A549 (cell line): ENCODE measurements at places on chromosomes 11 and 22.

DNA sequence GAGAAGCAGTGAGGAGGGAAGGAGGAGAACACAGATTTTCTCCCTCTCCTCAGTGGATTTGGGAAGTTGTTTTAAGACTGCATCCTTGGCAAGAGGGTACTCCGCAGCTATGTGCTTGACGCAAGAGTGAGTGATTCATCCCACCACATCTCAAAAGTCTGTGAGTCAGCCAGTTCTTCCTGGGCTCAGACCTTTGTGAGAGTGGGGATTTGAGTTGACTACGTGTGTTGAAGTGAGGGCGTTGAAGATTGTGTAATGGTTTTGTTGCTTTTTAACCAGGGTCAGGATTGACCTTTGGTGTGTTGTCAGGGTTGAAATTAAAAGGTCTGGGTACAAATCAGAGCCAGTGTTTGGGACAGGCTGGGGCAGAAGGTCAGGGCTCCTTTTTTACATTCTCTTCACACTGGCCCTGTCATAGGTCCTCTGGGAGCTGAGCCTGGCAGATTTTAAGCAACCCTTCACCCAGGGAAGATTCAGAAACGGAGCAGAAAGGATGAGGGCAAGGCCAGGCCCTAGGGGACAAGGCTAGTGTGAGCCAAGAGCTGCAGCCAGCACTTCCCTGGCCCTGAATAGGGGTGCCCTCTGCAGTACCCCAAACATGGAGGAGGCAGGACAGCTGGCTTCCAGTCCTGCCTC lies 4.2 kb upstream of the C11orf86 start:
- DNase-seq = peak; percentile 99

- DNase-seq = no peak
Measured at GRCh38 chr22:46414704-46415103, 79.2 kb downstream of the TRMU start.

DNA sequence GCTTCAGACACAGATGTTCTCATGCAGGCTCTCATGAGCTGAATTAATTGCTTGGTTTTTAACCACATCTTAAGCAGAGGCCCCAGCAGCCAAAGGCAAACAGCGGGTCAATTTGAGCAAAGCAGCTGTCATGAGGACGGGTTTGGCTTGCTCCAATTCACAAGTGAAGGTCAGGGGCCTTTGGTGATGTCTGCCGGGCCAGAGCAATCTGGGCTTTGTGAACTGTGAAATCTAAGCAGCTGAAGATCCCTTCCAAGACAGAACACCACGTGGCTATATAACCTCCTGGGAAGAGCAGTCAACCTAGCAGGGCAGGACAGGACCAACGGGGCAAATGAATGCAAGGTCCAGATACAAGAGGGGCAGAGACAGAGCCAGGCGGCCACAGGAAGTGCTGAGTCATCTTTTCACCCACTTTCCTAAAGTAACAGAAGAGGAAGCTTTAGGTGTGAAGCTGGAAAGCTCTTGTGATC lies 187.3 kb upstream of the B3GAT1 start:
- no peak for DNase-seq

DNA sequence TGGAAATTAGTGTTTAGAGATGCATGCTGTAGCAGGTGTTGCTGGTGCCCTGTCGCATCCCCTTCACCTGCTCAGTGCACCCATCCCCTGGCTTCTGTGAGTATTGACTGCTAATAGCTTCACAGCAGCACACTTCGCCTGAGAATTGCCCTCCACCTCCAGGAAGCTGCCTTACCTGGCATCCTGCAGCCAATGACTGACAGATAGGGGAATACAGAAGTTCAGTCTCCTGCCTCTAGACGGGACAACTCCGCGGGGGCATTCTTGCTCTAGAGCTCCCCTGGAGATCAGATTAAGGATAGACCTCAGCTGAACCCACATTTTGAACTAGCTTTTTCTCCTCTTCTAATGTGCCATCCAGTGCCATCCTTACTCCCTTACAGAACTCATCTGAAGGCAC lies 9.3 kb upstream of the CD3E start:
- no peak for DNase-seq

DNA sequence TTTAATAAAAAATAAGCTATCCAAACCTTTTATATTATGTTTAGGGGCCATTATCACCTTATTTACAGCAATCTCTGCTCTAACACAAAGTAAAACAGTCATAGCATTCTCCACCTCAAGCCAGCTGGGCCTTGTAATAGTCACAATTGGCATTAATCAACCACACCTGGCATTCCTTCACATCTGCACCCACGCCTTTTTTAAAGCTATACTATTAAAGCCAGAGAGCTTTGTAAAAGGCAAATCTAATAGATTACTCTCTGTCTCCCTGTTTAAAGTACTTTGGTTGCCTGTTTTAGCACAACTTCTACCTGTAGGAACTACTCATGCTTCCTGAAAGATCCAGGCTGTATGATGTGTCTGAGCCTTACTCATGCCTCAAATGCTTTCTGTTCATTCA lies 113.1 kb downstream of the CSNK2A3 start:
- DNase-seq = no peak

DNA sequence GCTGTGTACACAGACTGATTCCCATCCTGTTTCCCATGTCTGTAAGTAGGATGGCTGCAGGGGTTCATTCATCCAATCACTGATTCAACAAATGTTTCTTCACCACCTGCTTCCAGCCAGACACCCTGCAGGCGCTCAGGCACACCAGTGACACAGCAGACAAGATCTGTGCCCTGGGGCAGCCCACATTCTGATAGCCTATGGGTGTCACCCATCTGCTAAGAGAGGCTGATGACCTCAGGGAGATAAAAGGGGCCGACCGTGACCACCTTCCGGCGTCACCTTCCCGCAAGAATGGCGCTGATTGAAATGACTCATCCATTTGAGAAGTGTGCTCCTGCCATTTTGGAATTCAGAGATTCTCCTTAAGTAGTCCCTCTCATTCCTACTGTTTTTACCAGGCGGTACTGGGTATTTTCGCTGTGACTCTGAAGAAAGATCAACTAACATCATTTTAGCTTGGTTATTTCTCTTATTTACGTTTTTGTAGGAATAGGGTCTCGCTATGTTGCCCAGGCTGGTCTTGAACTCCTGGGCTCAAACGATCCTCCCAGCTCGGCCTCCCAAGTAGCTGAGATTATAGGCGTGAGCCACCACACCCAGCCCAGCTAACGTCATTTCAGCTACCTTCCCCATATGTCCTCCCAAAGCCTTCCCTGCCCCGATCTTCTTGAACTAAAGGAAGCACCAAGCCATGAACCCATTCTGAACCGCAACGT lies 73.2 kb upstream of the BID start:
- DNase-seq = no peak

DNA sequence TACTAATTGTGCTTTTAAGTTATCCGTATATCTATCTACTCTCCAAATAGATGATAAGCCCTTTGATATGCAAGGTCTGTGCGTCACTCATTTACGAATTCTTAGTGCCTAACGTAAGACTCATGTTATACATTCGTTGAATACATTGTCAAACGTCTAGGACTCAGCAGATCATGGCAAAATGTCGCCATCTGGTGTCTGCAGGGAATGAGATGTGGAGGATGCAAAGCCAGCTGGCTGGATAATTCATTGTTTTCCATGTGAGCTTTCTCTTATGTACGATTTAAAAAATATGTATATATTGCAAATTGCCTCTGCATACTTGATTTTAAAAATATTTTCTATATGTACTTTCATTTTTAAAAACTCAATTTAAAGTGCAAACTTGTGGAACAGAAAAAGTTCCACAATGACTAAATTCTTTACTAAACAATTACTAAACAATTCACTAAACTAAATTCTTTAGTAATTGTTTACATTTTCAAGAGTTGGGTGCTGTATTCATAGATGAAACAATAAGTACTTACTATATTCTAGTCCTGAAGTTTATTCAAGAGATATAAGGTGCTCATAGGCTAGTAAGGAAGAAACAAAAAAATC lies 33.8 kb downstream of the ZNF202 start:
- peak; percentile 50 for DNase-seq

DNA sequence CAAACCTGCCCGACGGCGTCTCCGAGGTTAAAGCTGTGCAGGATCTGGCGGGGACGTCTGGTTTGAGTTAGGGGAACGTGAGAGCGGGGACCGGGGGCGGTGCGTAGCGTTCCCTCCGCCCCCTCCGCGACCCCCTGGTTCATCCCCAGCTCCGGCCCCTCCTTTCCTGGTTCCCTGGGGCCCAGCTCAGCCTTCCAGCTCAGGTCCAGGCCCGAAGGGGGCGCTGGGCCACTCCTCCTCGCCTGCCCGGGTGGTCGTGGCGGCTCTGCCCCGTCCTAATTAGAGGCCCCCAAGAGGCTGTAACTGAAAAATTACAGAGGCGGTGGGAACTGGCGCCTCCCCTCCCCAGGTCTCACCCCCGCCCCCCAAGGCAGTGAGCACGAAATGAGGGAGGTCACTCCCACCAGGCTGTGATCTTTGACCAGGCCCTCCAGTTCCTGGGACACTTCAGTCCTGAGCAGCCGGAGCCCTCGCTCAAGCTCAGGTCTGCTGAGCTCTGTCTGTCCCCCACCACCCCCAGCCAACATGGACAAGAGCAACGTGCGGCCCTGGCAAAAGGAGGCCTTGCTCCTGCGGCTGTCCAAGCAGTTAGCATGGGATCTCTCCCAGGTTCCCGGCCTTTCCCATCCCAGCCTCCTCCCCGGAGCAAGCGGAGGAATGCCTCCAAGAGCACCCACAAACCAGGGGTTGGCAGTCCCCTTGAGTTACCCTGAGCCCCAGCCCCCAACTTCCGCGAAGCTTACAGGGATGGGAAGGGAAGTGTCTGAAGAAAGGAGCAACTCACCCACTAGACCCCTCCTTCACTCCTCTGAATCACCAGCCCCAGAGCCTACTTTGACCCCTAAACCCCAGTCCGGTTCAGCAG lies 3.3 kb downstream of the CD248 start:
- DNase-seq = no peak

GRCh38 chr11:73950869-73951710 lies at the start of gene DNAJB13:
Gene DNAJB13, plus strand, starts transcription at chr11:73951026. Its CDS starts 44 bp downstream, at chr11:73951070.
- peak; percentile 88 for DNase-seq
